GF-D8 (cell line): ENCODE measurements at places on chromosomes 1 and 21.

DNA sequence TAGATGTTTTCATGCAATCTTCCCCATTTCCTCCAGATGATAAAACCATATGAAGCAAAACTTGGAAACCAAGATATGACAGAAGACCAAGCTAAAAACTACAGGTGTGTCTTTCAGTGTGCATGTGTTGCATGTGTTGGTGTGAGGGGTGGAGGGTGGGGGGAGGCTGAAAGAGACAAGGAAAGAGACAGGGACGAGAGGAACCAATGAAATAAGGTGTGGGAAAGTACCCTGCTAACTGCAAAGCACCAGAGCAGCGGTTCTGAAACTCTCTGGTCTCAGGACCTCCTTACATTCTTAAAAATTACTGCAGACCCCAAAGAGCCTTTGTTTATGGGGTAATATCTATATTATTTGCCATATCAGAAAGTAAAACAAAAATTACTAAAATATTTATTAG, 87.4 kb upstream of the HIVEP3 start:
- no peak for DNase-seq

DNA sequence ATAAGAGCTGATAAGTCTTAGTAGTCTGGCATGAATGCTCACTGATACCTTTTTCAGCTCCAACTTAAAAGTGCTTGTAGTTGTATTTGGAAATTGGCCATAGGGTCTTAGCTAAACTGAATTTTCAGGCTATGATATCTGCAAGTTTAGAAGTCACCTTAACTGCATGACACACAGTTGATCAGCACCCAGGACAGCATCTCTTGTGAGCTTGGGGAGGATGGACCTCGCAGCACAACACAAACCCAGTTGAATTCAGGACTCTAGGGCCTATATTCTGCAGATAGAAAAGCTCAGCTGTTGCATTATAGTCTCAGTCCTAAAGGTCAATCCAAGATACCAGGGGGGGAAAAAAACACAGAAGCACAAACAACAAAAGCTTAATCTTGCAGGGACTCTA, 394.3 kb downstream of the KCNH1 start:
- DNase-seq: no peak

DNA sequence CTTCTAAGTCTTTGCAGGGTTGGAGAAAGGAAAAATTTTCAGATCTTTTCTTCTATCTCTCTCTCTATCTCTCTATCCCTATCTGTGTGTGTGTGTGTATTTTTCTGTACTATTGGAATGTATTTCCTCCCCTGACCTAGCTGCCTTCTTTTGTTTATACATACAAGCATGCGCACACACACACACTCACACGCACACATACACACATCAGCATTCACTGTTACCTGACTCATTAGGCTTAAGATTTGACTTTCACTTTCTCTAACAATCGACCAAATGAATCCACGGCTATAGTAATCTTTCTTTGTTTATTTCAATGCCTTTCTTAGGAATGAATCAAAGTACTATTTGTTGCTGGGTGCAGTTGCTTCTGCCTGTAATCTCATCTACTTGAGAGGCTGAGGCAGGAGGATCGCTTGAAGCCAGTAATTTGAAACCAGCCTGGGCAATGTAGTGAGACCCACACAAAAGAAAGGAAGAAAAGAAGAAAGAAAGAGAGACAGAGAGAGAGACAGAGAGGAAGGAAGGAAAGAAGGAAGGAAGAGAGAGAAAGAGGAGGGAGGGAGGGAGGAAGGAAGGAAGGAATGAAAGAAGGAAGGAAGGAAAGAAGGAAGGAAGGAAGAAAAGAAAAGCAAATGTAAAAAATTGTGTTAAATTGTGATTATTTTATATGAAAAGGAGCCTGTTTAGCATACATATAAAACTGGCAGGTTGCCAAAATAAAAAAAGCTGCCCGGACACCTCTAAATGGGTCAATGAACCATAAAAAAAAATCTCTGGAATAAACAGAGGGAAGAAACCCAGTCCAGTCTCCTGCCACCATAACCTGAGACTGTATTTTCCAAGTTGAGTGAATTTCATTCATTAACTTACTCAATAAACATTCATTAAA, 206.8 kb downstream of the ZNF326 start:
- no peak for DNase-seq

- DNase-seq: no peak
Measured at GRCh38 chr1:154263465-154264332, 8.7 kb upstream of the HAX1 start.

- DNase-seq: no peak
Measured at GRCh38 chr1:231312432-231312788, 25.2 kb downstream of the EXOC8 start.

DNA sequence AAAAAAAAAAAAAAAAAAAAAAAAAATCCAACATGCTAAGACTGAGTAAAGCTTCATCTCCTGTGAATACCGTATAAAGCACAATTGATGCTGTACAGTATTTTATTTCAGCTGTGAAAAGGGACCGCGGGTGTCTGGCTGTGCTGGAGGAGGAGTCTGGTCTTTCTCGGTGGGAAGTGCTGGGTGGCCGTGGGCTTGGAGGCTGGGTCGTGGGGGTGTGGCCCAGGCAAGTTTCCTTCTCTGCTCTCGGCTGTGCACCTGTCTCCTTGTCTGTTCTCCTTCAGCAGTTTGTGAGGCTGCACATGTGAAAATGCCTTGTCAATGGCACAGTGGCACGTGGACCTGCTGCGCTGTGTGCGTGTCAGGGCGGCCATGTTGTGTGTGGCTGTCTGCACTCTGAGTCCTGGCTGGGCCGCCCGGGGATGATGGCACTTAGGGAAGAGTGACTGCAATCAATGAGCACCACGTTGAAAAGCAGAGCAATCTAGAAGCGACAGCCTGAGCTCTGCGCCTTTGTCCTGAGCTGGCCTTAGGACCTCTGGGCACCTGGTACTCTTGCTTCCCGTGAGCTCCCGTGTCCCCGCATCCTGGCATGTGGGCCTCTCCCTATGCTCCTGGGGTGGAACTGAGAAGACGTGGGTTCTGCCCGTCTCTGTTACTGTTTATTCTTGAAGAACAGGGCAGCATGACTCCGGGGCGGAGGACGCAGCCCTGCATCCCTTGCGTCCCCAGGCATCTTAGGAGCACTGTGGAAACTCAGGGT, 14.5 kb downstream of the AGPAT3 start:
- no peak for DNase-seq

DNA sequence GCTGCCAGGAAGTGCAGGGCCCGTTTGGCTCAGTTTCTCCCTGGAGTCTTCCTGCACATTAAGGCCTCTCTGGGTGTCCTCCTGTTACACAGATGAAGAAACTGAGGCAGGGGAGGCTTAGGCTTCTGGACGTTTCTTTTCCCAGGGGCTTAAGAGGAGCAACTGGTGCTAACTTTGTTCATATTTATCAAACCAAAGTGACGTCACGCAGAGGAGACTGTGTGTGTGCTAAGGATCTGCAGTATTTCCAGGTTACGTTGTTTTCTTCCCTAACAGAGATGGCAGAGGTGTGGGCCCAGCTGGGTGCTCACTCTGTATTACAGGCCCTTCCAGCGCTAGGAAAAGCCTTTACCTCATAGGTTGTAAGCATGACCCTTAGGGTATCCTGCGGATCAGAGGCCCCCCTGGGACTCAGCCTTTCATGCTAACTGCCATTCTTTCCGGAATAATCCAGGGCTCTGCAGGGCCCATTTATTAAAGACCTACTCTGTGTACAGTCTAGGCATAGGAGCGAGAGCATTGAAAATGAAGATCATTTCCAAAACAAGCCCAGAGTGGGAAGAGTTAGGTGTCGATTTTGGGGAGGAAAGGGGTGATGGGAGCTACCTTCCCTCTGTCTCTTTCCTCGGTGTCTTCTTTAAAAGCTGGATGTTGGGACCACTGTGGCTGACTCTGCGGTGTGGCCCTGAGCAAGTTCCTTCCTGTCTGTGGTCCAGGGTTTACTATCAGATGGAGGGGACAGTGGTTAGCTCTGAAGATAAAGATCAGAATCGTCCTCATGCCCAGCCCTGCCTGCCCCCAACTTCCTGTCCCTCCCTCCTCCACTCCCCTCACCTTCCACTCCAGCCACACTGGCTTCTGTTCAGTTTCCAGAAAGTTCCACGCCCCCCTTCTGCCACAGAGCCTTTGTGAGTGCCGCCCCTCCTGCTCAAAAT, 4.6 kb downstream of the AGTRAP start:
- peak; percentile 93 for DNase-seq

DNA sequence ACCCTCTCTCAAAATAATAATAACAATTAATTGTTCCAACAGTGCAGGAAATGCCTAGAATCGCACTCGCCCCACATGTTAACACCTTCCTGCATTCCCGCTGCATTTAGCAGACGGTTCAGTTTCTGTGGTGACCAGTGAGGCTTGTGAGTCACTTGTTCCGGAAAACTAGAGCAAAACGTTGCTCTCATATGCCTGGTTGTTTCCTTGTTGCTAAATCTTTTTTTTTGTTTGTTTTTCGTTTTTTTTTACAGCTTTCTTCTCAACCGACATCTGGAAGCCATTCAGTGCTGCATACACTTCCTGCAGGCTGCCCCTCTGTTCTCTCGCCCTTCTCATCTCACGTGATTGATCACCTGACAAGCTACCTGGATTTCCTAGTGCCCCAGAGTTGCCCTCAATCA, 56.9 kb upstream of the TMPRSS2 start:
- no peak for DNase-seq

DNA sequence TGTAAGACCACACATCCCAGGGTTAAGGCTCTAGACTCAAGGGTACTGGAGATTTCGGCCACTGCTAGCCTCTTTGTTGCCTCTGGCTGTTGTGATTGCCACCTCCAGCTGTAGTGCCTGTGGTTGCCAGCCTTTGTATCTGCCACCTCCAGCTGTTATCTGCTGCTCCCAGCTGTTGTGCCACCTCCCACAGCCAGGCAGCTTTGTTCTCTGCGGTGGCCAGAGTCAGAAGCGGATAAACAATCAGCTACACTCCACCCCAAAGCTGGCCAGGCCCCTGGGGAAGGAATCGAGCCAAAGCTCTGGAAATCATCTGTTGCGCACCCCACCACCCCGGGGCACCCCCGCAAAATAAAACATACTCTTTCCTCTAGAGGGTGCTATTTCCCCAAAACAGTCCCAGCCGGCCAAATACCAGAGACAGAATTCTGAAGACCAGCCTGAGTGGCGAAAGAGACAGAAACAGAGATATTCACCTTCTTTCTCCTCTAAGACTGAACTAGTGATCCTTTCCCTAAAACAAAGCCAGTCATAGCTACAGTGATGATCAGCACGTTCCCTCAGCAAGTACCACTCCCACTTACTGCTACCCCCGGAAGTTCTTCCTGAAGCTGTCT, 14.8 kb upstream of the PIGM start:
- peak; percentile 25 for DNase-seq

GRCh38 chr21:38495696-38496095, 2.6 kb downstream of the ERG start:
- no peak for DNase-seq

- no peak for DNase-seq
Measured at GRCh38 chr1:7387053-7387927, 383.8 kb upstream of the VAMP3 start.
